ENCODE measurements at places on chromosomes 3 and 15.

GRCh38 chr3:31493149-31493548 lies 39.6 kb upstream of the STT3B start:
- DNase-seq = no peak

GRCh38 chr15:77027697-77028450 lies 32.9 kb downstream of the PSTPIP1 start:
- no peak for DNase-seq

GRCh38 chr3:152447511-152447910 lies 178.8 kb downstream of the MBNL1 start:
- DNase-seq = no peak

DNA sequence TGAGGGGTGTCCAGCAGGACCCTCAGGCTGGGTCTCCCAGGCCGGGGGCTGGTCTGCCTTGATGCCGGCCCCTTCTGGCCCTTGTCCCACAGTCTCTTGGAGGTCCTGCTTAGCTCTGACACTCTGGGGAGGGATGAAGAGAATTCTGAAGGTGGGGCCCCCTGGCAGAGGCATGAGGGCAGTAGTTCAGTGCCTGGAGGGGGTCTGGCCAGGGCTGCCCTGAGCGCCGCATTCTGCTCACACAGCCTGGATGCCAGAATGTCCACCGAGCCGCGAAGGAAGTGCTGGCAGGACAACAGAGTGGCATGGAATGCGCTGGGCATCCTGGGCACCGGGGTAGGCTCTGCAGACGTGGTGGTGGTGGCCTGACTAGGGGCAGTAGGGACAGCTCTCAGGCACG lies 55.5 kb downstream of the SMAD6 start:
- DNase-seq = no peak

GRCh38 chr15:47507221-47507985 lies 209.9 kb upstream of the SEMA6D start:
- no peak for DNase-seq

DNA sequence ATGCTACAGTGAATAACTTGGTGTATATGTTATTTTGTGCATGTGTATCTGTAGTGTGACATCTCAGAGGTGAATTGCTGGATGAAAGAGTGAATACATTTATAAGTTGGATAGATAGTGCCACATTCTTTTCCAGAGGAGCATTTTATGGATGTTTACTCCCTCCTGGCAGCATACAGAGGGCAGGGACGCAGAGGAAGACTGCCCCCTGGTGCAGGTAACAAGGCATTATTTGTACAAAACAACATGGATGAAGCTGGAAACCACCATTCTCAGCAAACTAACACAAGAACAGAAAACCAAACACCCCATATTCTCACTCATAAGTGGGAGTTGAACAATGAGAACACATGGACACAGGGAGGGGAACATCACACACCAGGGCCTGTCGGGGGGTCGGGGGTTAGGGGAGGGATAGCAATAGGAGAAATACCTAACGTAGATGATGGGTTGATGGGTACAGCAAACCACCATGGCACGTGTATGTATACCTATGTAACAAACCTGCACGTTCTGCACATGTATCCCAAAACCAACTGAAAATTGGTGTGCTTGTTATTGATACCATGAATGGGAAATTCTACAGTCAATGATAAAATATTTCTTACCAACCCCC lies 57.9 kb upstream of the CTXND1 start:
- no peak for DNase-seq

- no peak for DNase-seq
These were observed 794.7 kb upstream of the GBE1 start for GRCh38 chr3:82556113-82556512.

DNA sequence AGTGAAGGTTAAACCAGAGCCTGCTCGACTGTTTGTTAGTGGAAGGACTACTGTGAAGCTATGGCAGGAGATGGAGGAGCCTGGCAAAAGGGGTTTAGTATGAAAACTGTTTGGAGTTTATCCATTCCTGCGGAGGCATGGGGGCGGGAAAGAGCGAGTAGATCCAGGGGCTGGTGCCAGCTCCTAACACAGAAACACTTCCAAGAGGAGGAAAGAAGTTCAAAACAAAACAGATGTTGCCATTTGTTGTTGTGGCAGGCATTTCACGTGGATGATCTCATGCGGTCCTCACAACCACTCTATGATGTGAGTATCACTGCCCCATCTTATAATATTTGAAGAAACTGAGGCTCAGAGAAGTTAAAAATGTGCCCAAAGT lies 30.7 kb upstream of the KY start:
- no peak for DNase-seq

- no peak for DNase-seq
These were observed 136.9 kb downstream of the FRMD5 start for GRCh38 chr15:44058126-44058525.

- no peak for DNase-seq
These were observed 246.9 kb downstream of the PYDC2 start for GRCh38 chr3:191707817-191708216.

DNA sequence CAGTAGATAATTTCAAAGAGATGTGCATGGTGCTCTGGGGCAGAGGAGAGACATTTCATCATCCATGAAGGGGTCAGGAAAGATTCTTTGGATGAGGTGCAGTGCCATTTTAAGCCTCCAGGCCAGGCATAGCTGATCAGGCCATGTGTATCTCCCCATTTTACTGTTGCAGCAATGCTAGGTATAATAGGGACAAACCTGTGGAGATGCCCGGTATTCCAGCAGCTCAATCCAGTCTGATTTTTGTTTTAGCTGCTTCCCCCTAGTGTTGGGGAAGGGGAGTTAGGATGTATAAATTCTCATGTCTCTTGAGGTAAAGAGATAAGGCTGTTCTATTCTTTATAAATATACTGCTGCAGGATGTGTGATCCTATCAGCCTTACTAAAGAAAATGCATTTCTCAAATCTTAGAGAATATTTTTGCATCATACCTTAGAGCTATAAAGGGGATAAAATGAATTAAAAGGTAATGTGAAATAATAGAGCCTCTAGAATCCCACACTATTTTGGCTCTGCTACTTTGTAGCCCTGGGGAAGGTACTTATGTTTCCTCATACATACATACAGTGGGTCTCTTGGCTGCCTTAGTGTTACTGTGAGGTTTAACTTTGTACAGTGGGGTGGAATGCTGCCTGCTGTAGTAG lies 5.2 kb downstream of the CDV3 start:
- DNase-seq = no peak

DNA sequence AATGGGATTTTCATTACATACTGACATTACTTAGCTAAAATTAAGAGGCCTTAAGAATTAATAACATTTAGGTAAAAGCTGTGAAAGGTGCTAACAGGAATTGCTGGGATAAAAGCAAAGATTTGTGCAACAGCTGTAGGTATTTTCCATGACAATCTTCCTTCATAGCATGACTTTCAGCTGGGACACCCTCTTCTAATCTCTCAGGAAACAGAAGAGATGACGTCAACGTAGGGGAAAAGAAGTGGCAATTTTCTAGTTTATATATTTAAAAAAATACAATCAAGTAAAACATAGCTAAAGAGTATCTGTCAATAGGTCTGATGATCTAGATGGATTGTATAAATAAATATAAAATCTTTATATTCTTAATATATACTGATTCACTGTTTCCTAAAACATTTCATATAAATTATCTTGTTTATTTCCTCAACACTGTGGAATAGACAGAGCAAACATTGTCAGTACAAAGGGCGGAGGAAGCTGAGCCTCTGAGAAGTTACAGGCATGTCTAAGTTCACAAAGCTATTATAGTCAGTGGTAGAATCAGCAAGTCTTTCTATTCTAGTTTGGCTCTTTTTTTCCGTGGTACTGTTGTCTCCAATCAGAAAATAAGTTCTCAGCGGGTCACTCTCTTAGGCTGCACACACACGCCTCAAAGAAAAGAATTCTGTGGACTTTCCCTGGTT lies 217.0 kb downstream of the P3H2 start:
- no peak for DNase-seq

DNA sequence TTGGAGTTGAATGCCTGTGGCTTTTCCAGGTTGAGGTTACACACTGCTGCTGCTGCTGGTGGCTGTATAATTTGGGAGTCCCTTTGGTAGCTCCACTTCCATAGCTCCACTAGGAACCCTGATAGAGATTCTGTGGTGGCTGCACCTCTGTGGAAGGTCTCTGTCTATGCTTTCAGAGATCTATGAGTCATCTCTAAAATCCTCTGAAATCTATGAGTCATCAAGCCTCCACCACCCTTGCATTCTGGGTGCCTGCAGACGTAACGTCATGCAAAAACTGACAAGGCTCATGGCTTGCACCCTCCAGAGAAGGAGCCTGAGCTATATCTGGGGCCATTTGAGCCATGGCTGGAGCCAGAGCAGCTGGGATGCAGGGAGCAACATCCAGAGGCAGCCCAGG lies 1037.0 kb upstream of the CFAP20DC start:
- DNase-seq = peak; percentile 29

DNA sequence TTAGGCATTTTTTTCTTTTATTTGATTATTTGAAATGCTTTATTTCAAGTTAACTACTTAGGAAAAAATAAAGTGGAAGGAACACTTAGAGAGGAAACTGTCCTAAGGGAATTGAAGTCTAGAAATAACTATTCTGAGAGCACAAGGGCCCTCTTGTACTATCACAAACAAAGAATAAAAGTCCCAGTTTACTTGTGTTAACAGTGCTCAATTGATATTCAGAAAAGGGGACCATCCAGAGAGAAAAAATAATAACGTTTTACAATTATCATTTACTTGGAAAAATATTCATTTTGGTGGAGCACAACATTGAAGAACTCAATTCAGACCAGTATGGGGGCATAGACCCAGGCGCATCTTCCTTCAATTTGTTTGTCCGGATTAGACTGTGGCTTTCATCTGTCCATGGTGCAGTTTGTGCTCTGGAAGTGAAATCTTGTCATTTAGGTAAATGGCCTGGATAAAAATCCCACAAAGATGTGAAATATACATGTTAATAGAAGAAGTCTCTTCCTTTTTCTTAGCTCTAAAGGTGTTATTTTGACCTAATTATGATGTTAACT lies 54.5 kb upstream of the SAMMSON start:
- DNase-seq = no peak

GRCh38 chr15:67968966-67969365 lies 85.1 kb upstream of the PIAS1 start:
- DNase-seq = no peak

GRCh38 chr3:152430223-152431002 lies 161.7 kb downstream of the MBNL1 start:
- no peak for DNase-seq

- no peak for DNase-seq
These were observed 19.6 kb upstream of the GPR156 start for GRCh38 chr3:120304616-120305015.

GRCh38 chr15:50820808-50821382 lies 55.4 kb upstream of the SPPL2A start:
- DNase-seq = no peak

- peak; percentile 70 for DNase-seq
These were observed 70.7 kb downstream of the SLC12A8 start for GRCh38 chr3:125141596-125142419.

DNA sequence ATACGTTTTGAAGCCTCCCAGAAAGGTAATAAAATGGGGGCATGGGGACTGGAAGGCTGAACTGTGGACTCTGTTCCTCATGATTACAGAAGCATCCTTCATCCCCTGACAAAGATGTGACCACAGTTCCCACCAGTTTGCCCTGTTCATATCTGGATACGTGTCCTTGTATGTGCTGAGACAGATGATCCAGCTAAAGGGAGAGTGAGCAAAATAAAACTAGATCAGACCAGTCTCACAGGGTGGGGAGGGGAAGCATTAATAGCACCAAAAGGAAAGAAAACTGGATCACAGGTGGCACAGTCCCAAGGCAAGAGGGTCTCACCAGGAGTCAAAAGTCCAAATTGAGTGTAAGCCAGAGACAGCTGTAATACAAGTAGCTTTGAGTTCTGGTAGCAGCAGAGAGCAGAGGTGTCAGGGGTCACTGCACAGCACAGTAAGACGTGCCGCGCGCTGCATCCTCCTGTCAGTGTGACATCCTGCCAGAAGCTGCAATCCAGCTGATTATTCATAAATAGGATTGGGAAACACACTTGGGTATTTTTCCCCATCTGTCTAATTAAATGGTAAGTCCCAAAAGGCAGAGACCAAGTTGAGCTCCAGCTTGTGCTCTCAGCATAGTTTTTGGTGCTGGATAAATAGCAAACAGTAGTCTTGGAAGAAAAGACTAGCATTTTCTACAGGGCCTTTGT lies 560.0 kb upstream of the CFAP20DC start:
- DNase-seq = no peak

GRCh38 chr3:56787784-56788256 lies 13.9 kb downstream of the ARHGEF3 start:
- no peak for DNase-seq

- DNase-seq = no peak
These were observed 33.3 kb upstream of the GABRB3 start for GRCh38 chr15:26806151-26806550.

- no peak for DNase-seq
These were observed 304.1 kb downstream of the SATB1 start for GRCh38 chr3:18121020-18121419.

GRCh38 chr15:41278319-41278718 lies 47.3 kb downstream of the CHP1 start:
- no peak for DNase-seq

GRCh38 chr3:177345049-177345972 lies 148.0 kb upstream of the TBL1XR1 start:
- DNase-seq = peak; percentile 54

DNA sequence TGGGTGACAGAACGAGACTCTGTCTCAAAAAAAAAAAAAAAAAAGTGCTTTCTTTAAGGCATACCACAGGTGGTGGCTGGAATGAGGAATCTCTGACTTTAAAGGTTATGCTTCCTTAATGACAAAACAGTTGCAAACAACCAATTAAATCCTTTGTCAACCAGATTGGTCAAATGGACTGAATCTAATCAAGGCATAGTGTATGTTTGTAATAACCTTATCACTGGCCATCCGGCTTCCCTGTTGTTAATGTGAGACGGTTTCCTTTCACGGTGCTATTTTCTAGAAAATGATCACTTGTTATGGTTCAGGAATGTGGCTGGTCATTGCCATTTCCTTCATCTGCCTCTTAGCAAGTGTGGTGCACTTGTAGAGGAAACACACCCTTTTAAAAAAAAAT lies 75.9 kb downstream of the FLNB start:
- no peak for DNase-seq

DNA sequence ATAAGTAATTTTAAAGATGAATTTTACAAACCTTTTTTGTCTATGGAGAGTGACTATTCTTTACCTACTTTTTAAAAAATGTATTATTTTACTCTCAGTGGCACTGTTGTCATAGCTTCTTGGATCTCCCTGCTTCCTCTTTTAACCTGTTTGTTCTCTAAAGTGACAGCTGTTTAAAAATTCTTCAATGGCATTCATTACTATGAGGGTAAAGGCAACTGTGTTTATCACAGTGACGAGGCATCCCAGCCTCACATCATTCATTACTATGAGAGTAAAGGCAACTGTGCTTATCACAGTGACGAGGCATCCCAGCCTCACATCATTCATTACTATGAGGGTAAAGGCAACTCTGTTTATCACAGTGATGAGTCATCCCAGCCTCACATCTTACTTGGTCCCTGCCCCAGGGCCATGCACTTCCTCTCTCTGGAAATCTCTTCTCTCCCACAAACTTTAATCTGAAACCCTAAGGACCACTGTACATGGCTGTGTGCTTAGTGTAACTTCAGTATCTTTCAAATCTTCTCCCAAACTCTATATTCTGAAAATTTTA lies 101.7 kb upstream of the ZNF717 start:
- DNase-seq = no peak
